Activated CD8-positive, alpha-beta T cell treated with anti-CD3 and anti-CD28 coated beads, Interleukin-2, amount 10 ng/mL, durations not matched to agents 7 days and 5 days (primary cell): ENCODE measurements at places on chromosomes 5 and 9.

GRCh38 chr5:41445937-41446563, 64.4 kb downstream of the PLCXD3 start:
- H3K27ac ChIP-seq = no peak overlapping the region
- H3K27me3 ChIP-seq = no peaks in the 10 kb centered on the region
- H3K36me3 ChIP-seq = no peaks in the 10 kb centered on the region
- no peaks in the 10 kb centered on the region for H3K4me1 ChIP-seq

GRCh38 chr5:179866241-179867078, 7.8 kb upstream of the MRNIP start:
- peaks cover 28% of the 10 kb centered on the region for H3K36me3 ChIP-seq
- no peak overlapping the region for H3K4me3 ChIP-seq
- no peak overlapping the region for H3K27ac ChIP-seq
- no peaks in the 10 kb centered on the region for H3K27me3 ChIP-seq
- H3K4me1 ChIP-seq = peaks cover 2% of the 10 kb centered on the region

- H3K4me1 ChIP-seq = no peaks in the 10 kb centered on the region
- H3K27ac ChIP-seq = no peak overlapping the region
- H3K36me3 ChIP-seq = peaks cover 65% of the 10 kb centered on the region
- H3K27me3 ChIP-seq = no peaks in the 10 kb centered on the region
- no peak overlapping the region for H3K4me3 ChIP-seq
Observed at GRCh38 chr5:172046593-172046992, 40.2 kb upstream of the FBXW11 start.

DNA sequence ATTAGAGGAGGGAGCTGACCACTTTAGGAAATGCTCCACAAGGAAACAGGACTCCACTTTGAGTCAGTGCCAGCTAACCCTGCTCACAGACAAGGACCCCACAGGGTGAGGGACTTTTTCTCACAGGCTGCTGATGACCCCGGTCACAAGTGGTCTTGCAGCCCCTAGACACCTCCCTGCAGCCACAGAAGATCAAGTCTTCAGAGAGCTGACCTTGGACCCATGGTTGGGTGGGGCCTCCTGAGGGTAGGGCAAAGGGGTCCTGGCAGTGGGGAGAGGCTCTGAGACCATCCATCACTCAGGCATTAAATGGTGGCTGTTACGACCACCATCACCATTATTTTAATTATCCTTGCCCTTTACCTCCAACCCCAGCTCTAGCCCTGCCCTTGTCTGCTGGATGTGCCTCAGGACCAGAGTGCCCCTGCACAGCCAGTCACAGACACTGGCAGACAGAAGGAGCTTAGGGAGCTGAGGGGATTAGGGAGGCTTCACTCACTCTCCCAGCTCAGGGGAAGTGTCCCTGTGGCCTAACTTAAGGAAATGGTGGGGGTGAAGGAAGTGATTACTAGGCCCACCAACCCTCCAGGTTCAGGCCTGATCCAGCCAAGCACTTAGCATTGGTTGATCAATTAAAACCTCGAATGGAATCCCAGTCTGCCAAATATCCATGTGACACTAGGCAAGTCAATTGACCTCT, 1.6 kb downstream of the ACSL6 start:
- no peaks in the 10 kb centered on the region for H3K36me3 ChIP-seq
- peaks cover 47% of the 10 kb centered on the region for H3K27me3 ChIP-seq
- H3K27ac ChIP-seq = no peak overlapping the region
- peaks cover 38% of the 10 kb centered on the region for H3K4me1 ChIP-seq

DNA sequence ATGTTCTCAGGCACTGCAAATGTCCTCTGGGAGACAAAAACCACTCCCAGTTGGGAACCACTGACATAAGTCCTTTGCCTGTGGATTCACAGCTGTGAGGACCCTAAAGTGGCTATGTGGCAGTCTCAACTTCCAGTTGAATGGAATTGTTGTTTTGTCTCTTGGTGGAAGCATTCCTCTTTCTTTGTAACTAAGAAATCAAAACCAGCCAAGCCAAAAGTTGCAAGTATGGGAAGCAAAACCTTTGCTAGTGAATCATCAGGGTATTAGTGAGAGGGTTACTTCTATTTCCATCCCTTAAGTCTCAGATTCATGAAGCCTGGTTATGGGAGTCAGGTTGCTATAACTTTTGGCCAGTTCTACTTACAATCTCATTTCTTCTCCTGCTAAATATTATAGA, 49.8 kb upstream of the RPS23 start:
- no peak for DNase-seq
- peaks cover 10% of the 10 kb centered on the region for H3K27me3 ChIP-seq
- H3K27ac ChIP-seq = no peak overlapping the region
- H3K4me3 ChIP-seq = no peak overlapping the region

DNA sequence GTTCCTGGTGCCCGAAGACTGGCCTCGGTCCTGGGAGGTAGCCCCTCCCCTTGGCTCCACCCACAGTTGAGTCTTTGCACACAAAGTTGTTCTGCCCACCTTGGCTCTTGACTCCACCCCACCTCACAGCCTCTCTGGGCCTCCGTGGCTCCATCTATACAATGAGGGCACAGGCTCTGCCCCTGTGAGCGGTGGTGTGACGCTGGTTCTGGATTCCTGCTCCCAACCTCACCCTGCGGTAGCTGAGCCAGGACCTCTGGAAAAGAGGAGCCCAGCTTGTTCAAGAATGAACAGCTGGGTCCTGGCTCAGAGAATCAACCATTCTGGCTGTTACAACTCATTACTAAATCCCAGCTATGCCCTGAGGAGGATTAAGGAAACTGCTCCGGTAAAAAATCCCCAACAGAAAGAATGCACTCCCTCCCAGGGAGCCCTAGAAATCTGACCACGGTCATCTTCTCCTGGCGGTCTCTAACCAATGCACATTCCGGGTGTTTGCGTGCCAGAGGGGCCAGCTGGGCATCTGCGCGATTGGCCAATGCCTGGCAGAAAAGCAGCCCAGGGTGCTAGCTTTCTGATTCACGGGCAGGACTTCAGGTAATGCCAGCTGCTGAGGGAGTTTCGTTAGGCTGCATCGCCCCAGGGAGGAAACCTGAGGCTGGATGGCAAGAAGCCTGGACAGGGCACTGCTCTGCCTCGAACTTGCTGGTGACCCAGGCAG, 9.9 kb upstream of the GRHPR start:
- H3K27me3 ChIP-seq = peaks cover 3% of the 10 kb centered on the region
- no peak overlapping the region for H3K4me3 ChIP-seq
- H3K27ac ChIP-seq = no peak overlapping the region
- H3K4me1 ChIP-seq = peaks cover 20% of the 10 kb centered on the region
- H3K36me3 ChIP-seq = no peaks in the 10 kb centered on the region
- no peak for DNase-seq

GRCh38 chr9:109411798-109412352, 86.2 kb downstream of the PTPN3 start:
- peaks cover 11% of the 10 kb centered on the region for H3K27me3 ChIP-seq
- peak; percentile 49 for DNase-seq
- H3K4me3 ChIP-seq = no peak overlapping the region
- no peak overlapping the region for H3K27ac ChIP-seq
- peaks cover 24% of the 10 kb centered on the region for H3K4me1 ChIP-seq

DNA sequence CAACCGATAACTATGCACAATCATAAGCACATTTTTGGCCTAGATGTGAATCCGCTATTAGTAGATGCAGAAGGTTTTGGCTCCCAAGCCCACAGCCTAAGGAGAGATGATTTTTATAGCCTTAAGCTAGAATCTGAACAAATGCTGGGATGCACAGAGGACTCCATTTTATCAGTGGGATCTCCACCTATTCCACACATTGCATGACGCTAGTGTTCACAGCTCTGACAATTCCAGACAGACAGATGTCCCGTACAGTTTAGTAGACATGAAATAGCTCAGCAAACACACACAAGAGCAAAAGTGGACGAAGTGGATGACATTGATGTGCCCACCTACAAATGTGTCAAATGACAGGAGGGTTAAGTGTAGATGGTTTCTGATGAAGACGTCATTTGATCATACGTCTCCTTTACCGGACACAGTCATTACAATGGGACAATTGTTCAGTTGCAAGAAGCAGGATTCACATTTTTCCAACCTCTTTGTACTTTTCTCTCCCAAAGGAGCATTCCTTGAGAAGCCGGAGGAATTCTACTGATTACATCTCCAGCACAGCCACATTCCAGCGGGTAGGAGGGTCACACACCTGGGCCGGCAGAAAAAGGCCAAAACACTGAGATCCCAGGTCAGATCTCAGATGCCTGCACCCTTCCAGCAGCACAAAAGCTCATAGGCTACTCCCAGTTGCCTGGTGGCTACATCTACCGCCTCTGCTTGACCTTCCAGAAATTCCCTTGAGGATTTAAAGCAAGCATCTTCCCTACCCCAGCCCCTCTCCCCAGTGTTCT, 202.4 kb downstream of the SLIT3 start:
- no peak overlapping the region for H3K27ac ChIP-seq
- no peaks in the 10 kb centered on the region for H3K4me1 ChIP-seq
- H3K4me3 ChIP-seq = no peak overlapping the region
- H3K27me3 ChIP-seq = no peaks in the 10 kb centered on the region
- no peaks in the 10 kb centered on the region for H3K36me3 ChIP-seq
- DNase-seq = no peak

DNA sequence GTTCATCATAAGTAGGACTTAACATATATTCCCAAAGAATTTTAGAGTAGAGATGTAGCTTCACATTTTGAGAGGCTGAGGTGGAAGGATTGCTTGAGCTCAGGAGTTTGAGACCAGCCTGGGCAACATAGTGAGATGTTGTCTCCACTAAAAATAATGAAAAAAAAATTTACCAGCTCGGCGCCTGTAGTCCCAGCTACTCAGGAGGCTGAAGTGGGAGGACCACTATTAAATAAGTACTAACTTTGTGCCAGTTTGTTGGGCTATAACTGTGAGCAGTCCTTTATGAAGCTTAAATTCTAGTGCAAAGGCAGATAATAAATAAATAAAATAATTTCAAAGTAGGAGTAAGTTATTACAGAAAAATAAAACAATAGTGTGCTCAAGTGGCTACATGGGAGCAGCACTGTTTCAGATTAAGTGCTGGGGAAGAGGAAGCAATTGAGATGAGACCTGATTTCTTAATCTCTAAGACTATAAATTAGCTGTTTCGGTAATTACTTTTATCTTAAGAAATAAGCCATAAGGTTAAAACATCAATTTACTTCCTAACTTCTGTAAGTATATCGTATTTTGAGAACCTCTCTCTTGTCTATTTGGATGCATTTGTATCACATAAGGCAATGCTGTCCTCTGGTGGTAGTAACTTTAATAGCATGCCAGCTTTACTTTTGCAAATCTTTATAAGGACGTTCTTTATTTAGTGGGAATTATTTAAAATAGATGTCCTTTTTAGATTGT, 98.9 kb downstream of the CSNK1G3 start:
- DNase-seq = peak; percentile 50
- H3K27ac ChIP-seq = no peak overlapping the region
- H3K27me3 ChIP-seq = no peaks in the 10 kb centered on the region
- H3K4me1 ChIP-seq = peaks cover 5% of the 10 kb centered on the region
- no peak overlapping the region for H3K4me3 ChIP-seq

GRCh38 chr5:32445287-32445758, 783 bp upstream of the ZFR start:
- peaks cover 21% of the 10 kb centered on the region for H3K36me3 ChIP-seq
- peak overlapping the region; percentile 88 for H3K4me3 ChIP-seq
- no peak for DNase-seq
- H3K27ac ChIP-seq = peak overlapping the region; percentile 61
- H3K27me3 ChIP-seq = peaks cover 11% of the 10 kb centered on the region
- peaks cover 25% of the 10 kb centered on the region for H3K4me1 ChIP-seq

- no peak for DNase-seq
- H3K4me3 ChIP-seq = no peak overlapping the region
- no peaks in the 10 kb centered on the region for H3K27me3 ChIP-seq
- peaks cover 10% of the 10 kb centered on the region for H3K36me3 ChIP-seq
- no peaks in the 10 kb centered on the region for H3K4me1 ChIP-seq
- no peak overlapping the region for H3K27ac ChIP-seq
Observed at GRCh38 chr9:97475059-97475458, 26.4 kb upstream of the TMOD1 start.

DNA sequence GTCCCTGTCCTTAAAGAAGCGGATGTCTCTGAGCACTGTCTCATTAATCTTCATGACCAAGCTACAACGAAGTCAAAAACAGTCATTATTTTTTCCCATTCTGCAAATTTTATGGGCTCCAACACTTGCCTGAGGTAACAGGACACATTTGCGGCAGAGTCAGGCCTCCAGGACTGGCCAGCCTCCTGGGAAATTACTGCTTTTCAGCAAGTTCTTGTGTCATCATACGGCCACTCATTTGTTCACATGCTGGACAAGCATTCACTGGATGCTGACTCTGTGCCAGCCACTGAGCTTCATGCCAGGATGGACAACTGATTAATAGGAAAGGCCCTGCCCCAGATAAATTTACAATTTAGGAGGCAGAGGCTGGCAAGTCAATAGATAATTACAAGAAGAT, 305.7 kb downstream of the ACTL7B start:
- no peak for DNase-seq
- H3K4me1 ChIP-seq = no peaks in the 10 kb centered on the region
- no peaks in the 10 kb centered on the region for H3K36me3 ChIP-seq

- H3K4me3 ChIP-seq = no peak overlapping the region
- no peak for DNase-seq
- H3K27ac ChIP-seq = peak overlapping the region; percentile 0
- H3K36me3 ChIP-seq = peaks cover 54% of the 10 kb centered on the region
- H3K27me3 ChIP-seq = no peaks in the 10 kb centered on the region
Observed at GRCh38 chr9:93100276-93100636, 4.2 kb downstream of the CARD19 start.

DNA sequence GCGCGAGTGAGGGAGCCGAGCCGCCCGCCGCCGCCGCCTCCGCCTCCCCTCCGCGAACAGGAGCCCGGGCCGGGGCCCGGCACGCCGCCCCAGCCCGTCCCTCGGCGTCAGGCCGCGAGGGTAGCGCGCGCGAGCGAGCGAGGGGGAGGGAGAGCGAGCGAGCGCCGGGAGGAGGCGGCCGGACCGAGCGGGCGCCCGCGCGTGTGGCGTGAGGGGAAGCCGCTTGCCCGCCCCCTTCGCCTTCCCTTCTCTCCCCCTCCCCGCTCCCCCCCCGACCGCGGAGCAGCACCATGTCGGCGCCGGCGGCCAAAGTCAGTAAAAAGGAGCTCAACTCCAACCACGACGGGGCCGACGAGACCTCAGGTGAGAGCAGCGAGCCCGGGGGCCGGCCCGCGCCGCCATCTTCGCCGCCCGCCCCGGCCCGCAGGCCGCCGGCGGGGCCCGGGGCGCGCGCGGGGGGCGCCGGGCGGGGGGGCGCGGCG, 312 bp downstream of the SET start:
- DNase-seq = peak; percentile 67
- peaks cover 62% of the 10 kb centered on the region for H3K4me1 ChIP-seq
- H3K27ac ChIP-seq = peak overlapping the region; percentile 71

- no peaks in the 10 kb centered on the region for H3K36me3 ChIP-seq
Observed at GRCh38 chr5:1247811-1248210, 22.6 kb downstream of the SLC6A18 start.

DNA sequence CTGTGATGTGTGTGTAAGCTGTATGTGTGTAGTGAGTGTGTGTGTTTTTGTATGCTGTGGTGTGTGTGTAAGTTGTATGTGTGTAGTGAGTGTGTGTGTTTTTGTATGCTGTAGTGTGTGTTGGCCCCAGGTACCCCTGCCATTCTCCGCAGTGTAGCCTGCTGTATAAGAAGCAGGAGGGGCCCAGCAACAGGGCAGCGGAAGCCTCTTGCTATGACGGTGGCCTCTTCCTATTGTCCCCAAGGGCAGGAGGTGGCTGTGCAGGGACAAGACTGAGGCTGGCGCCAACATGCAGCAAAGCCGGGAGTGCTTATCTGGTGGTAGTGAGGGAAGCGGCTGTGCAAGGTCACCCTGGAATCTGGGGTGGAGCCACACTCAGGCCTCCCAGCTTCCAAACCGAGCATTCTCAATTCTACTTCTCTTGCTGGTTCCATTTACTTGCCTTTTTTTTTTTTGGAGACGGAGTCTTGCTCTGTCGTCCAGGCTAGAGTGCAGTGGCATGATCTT, 5.1 kb downstream of the SPAAR start:
- no peaks in the 10 kb centered on the region for H3K36me3 ChIP-seq
- no peaks in the 10 kb centered on the region for H3K27me3 ChIP-seq
- no peak overlapping the region for H3K27ac ChIP-seq
- peaks cover 24% of the 10 kb centered on the region for H3K4me1 ChIP-seq
